ENCODE measurements at places on chromosomes 3 and 15.

GRCh38 chr3:42172047-42172654 is 81.0 kb downstream of the TRAK1 start:
- DNase-seq: no peak

DNA sequence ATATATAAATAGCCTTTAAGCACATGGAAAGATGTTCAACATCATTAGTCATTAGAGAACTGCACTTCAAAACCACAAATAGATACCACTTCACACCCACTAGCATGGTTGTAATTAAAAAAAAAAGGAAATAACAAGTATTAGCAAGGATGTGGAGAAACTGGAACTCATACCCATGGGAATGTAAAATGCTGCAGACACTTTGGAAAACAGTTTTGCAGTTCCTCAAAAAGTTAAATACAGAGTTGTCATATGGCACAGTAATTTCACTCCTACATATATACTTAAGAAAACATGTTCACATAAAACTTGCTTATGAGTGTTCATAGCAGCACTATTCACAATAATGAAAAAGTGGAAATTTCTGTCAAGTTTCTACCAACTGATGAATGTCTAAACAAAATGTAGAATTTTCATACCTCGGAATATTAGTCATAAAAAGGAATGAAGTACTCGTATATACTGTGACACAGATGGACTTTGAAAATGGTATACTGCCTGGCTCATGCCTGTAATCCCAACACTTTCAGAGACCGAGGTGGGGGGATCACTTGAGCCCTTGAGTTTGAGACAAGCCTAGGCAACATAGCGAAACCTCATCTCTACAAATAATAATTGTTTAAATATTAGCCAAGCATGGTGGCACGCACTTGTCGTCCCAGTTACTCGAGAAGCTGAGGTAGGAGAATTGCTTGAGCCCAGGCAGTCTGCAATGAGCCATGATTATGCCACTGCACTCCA is 28.1 kb downstream of the BCL2A1 start:
- DNase-seq: no peak

- no peak for DNase-seq
These were observed 16.0 kb downstream of the NKIRAS1 start for GRCh38 chr3:23900744-23901143.

DNA sequence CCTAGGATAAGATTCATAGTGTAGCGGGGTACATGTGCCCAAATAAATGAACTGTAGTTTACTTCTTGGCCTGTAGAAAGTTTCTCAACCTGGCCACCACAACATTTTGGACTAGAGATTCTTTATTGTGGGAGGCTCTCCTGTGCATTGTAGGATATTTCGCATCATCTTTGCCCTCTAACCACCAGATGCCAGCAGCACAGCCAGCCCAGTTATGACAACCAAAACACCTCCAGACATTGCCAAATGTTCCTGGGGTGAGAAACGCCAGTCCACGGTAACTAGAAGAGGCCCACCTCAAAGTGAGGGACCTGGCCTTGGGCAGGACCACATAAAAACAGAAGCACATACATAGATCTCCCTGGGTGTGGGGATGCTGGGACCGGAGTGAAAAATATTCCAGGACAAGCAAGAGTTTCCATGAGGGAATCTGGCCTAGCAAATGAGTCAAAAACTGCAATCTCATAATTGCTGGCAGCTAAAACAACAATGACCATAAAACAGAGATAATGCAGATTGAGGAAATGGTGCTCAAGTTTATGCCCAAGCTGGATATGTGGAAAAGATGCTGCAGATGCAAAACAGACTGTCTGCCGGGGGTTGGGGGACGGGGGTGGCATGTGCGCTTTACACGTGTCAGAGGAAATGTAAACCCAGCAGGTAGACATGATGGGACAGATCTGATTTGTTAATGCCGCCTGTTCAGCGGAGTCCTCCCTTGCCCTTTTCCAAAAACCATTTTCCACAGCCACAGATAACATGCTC is 39.7 kb downstream of the ARHGEF3 start:
- DNase-seq: no peak

DNA sequence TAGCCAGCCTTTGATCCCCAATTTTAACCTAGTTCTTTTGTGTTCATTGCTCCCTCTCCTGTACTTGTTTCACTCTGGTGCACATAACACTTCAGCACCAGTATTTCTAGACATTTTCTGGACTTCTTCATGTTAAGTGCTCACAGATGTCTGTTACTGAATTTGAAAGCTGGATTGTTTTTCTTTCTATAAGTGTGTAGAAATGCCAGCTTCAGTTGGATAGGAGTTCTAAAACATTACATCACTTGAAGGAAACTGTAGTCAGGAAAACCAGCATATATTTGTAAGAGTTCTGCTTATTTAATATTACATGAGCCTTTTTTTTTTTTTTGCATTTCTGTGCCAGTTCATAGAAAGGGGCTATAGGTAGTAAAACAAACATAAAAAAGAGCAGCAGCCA is 21.6 kb downstream of the QTRT2 start:
- no peak for DNase-seq

DNA sequence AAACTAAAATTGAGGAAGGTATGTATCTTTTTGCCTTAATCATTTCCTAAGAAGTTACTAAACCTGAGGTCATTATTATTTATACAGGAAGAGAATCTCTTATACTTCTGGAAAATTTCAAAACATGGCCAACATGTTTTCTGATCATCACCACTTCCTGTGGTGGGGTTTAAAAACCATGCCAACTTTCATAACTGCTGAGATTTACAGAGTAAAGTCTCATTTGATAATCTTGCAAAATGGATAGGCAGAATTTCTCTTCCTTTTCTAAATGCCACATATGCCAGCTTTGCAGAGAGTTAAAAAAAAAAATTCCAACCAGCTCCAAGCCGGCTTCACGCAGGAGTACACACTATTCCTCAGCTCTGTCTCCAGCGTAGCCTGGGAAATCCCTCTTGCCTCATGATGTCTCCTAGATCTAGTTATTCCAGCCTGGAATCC is 124.3 kb upstream of the SPRED1 start:
- no peak for DNase-seq

DNA sequence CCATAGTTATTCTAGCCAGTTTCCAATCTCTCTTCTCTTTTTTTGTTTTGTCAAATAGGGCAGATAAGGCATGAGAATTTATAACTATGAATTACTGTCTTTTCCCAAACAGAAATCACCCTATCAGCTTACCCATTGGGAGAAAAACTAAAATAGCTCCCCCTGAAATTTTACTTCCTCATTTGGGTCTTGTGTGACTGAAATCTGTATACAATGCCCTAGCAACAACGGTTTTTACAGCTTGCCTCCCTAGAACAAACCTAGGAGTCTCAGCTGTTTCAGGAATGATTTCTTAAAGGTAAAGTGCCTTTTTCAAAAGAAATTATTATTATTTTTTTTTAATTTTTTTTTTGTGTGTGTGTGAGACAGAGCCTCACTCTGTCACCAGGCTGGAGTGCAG is 56.8 kb downstream of the CD86 start:
- DNase-seq: no peak

GRCh38 chr3:142046320-142047020 is 102.9 kb downstream of the TFDP2 start:
- DNase-seq: no peak

DNA sequence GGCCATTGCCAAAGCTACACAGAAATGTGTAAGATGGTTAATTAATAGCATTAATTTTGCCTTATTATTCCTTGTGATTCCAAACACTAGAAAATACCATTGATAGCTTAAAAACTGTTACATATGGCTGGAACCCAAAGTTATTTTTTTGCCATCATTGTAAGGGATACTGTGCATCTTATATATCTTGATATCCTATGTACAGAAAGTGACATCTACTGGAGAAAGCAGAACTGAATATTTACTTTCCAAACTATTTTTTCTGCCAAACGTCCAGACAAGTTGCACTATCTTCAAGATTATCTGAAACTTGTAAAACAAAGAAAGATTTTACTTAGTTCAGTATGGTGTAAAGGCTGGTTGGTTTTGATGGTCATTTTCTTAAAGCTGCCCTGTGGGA is 33.3 kb upstream of the MEIS2 start:
- DNase-seq: no peak

DNA sequence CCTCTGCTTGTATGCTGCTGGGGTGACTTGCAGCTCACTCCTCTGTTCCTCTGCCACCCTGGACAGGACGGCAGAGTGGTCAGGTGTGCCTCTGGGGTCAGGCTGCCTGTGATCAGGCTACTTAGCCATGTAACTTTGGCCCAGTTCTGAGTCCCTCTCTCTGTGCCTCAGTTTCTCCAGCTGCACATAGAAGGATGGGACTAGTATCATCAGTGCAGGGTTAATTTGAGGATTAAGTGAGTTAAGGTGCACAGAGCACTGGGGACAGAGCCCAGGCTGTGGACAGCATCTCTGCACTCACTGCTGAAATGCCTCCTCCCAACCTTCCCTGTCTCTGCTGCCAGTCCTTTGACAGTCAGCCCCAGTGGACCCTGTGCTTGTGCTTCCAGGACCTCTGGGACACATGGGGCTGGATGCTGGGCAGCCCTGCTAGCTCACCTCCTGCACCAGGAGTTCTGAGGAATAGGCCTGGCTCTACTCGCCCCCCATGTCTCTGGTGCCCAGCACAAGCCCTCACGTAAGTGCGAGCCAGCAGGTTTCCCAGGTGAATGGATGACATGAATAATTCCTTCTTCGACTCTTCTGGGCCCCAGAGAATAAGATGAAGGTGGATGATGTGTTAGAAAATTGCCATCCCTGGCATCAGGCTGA is 19.3 kb upstream of the PRR23E start:
- DNase-seq: no peak

- DNase-seq: no peak
These were observed 18.5 kb downstream of the RYK start for GRCh38 chr3:134232151-134232550.

- no peak for DNase-seq
These were observed 148.1 kb downstream of the WDR72 start for GRCh38 chr15:53611145-53611920.

GRCh38 chr3:12905316-12906071 is 64.1 kb upstream of the RPL32 start:
- DNase-seq: no peak

- no peak for DNase-seq
These were observed 22.8 kb upstream of the OSTN start for GRCh38 chr3:191176038-191176785.

DNA sequence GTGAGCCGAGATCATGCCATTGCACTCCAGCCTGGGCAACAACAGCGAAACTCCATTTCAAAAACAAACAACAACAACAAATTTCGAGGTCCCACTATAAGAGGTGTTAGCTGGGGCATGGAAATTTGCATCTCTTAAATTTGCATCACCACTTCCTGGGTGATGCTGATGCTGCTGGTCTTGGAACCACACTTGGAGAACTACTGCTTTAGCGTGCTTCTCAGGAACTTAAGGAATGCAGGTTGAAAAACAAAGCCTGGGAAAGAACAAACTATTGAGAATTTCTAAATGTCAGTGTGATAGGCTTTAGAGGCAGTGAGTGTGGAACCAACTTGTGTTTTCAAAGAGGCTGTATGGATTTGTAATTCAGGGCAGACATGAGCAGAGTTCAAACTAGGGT is 858.4 kb upstream of the ARPP21 start:
- no peak for DNase-seq
